Fibroblast of the aortic adventitia (primary cell): ENCODE measurements at places on chromosomes 4 and X.

DNA sequence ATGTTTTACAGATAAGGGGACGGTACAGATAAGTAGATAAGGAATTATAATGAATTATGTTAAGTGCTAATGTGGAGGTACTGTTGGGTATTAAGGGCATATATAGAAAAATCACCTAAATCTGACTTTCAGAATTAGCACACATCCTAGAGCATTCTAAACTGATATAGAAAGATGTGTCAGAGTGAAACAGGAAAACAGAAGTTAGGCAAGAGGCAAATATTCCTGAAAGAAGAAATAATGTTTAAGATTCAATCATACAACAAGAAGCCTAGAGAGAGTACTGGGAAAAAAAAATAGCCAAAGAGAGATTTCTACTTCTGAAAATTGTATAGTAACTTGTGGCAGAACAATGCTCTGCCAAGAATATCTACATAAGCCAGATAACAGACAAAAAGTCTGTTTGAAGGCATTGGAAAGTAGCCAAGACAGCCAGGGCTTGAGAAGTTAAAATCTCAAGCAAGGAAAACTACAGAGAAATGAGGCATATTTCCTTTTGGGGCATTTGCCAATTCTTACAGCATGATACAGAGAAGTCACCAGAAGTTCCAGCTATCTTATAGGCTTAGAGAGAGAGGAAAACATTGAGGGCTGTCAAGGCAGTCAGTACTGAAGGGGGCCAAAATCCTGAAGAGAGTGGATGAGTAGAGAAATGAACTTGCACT lies 646.0 kb downstream of the RPA4 start:
- peak; percentile 95 for DNase-seq

GRCh38 chrX:153547195-153547594 lies 29.8 kb downstream of the ATP2B3 start:
- DNase-seq = no peak

DNA sequence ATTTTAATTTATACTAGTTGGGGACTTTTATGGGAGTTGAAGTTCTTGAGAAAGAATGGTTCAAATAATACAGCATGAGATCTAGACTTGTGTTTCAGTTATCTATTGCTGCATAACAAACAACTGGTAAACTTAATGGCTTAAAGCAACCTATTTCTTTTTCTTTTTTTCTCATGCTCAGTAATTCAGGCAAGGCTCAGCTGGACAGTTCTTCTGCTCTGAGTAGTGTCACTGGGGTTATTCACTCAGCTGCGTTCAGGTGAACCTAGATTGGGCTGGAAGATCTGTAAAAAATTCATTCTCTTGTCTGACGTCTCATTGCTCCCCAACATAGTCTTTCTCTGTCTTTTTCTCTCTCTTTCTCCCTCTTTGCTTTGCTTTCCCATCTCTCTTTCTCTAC lies 291.7 kb downstream of the GBA3 start:
- DNase-seq = no peak

- no peak for DNase-seq
Measured at GRCh38 chr4:142334931-142335330, 511.2 kb downstream of the INPP4B start.

DNA sequence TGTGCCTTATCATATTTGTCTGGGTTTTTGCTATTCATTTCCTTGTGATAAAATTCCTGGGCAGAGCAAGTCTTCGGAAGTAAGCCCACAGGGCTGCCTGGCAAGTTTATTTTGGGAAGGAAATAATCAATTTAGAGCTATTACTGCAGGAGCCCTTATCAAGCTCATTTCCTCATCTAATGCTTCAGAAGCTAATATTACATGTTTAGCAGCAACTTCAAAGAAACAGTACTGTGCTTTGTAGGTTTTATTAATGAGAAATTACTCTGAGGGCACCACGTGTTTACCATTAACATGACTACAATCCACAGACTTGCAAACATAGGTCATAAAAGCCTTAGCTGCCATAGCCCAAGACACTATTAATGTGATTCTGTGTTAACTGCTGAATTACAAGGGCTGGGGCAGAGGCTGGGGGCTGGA lies 540.0 kb downstream of the SPRY1 start:
- DNase-seq = no peak

DNA sequence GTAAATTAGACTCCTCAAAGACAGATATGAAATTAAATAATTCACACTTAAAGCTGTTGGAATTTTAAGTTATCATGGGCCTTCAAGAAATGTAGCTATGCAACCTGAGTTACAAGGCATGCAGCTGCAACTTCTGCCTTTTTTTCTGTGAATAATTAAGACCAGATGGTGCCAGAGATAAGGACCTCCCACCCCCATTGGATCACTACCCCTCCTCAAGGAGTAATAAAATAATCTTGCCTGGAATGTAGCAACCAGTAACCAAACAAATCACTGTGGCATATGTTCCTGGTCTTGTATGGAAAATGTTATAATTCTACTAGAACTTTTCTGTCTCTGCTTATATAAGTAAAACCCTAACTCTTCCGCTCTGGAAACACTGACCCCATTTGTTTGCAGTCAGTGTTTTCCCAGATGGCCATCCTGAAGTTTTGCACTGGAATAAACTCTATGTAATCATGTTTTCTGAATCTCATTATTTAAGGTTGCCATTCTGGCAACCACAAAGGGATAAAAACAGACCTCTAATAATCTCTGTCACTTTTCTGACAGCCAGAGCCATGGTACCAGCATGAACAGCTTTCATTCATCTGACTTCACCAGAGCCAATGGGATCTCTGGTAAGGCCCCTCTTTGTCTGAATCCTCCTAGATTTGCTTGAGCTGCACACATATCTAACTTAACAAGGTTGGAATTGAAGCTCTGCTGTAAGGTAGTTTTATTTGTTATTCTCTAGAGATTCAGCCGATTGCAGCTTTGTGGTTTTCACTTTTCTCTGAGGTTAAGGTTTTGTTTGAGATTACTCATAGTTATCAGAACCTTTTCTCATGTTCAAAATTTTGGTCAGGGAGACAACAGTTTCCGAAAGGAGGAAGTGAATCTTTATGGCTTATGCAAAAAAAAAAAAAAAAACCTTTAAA lies 274.6 kb downstream of the NAF1 start:
- DNase-seq = no peak

DNA sequence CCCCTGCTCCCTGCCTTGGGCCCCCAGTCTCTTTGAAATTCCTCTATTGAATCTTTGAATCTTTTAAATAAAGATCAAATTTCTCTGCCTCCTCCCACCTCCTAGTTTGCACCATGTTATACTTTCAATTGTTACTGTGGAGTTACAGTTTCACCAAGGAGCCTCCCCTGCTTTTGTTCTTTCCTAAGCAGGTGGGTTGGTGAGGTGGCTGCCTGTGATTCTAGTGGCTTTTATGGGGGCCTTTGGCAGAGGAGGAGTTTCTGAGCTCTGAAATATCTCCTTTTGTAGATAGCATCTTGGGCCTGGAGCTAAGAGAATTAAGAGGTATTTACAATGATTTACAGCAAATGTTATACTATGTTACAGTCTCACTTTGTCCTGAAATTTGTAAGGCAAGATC lies 133.8 kb upstream of the STX18 start:
- DNase-seq = no peak

GRCh38 chr4:155071962-155072361 lies 136.5 kb upstream of the NPY2R start:
- no peak for DNase-seq

DNA sequence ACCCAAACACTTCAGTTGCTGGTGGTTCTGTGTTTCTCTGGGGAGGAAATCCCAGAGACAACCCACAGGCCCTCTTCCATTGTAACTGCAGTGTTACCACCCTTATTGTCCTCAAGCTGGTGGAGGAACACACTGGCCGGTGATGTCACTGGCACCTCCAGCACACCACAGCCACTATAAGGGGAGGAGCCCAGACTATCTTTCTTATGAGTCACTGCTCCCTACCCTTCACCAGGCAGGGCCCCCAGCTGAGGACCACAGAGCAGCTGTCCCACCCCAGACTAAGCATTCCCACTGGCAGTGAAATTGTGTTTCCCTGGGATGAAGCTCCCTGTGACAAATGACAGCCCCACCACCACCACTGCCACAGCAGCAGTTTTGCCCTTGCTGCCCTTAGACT lies 171.8 kb upstream of the FGF16 start:
- no peak for DNase-seq

- no peak for DNase-seq
Measured at GRCh38 chr4:186368281-186368680, 102.3 kb downstream of the F11 start.

GRCh38 chr4:40630335-40631021 lies 814 bp upstream of the RBM47 start:
- no peak for DNase-seq

DNA sequence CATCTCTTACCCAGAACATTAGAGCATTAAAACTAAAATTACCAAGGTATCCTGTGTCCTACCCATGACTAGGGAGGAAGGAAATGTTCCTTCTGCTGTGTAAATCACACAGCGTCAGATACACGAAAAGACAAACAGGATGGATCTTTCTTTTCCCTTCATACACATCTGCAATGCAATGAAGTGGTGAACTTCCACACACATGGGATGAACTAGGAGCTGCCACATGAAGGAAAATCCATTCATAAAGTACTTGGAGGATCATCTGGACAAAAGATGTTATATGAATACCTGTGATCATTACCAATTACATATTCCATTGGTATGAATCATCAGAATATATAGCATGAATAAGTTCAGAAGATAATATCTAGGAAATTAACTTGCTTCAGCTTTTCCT lies 46.2 kb downstream of the LDB2 start:
- no peak for DNase-seq

DNA sequence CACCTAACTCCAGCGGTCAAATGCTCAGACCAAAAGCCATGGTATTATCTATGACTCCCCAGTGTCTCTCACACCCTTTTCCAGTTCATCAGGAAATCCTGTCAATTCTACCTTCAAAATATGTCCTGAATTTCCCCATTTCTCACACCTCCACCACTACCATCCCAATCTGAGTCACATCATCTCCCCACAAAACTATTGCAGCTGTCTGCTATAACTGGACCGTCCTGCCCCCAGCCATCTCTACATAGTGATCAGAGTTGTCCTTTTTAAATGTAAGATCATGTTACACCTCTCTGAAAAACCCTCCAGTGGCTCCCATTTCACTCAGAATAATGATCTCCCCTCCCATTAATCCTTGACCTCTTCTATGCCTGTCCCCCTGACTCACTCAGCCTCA lies 6.8 kb upstream of the ODAPH start:
- no peak for DNase-seq

DNA sequence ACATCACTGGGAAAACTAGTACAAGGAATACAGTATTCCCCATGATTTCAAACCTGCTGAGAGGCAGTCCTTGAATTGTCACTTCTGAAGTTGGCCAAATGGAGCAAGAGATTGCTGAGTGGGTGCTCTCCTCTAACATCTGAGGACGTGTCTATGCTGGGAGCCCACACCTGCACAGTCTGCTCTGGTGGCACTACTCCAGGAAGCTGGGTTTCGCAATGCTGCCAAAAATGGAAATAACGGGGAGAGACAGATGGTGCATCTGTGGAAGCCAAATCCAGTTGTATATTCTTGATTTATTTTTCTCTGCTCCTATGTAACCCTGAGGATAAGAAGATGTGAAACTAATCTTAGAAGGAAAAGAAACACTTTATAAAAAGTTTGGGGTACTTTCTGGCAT lies 240.1 kb upstream of the CTSO start:
- no peak for DNase-seq

GRCh38 chr4:83870328-83870950 lies 334.5 kb downstream of the GPAT3 start:
- DNase-seq = no peak

DNA sequence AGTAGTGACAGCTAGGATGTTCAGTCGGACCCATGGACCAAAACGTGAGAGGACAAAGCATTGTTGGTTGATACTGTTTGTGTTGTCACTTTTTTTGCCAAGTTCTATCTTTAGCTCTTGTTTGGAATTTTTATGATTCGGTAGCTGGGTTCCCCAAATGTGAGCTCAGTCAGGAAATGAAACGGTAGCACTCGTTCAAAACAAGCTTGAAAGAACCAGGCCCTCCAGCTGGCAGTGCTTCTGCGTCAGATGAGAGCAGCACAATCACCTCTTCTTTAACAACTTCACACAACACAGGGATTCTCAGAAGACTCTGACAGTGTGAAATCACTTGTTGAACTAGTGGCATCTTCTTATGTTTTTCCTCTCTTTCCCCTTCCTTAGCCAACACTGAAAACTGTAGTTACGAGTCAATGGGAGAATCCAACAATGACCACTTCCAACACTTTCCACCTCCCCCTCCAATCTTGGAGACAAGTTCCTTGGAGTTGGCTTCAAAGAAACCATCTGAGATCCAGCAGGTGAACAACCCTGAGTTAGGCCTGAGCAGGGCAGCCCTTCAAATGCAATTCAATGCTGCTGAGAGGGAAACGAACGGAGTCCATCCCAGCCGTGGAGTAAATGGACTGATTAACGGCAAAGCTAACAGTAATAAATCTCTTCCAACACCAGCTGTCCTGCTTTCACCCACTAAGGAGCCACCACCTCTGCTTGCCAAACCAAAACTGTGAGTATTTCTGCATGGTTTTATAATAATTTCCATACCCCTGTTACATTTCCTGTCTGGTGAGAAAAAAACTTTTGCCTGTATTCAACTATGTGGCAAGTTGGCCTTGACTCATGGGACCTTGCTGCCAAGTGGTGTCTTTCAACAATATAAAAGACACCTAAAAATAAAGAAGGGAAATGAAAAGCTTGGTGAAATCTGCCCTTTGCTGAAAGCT lies 214.6 kb downstream of the PALLD start:
- peak; percentile 88 for DNase-seq

- DNase-seq = no peak
Measured at GRCh38 chr4:18935659-18936345, 914.2 kb upstream of the LCORL start.

- no peak for DNase-seq
Measured at GRCh38 chrX:40151211-40152172, 53.7 kb upstream of the BCOR start.

GRCh38 chrX:24260842-24261550 lies 52.9 kb downstream of the SUPT20HL2 start:
- peak; percentile 47 for DNase-seq

GRCh38 chr4:46390355-46391058 lies 579 bp upstream of the GABRA2 start:
- no peak for DNase-seq

GRCh38 chrX:10217198-10217597 lies 60.4 kb downstream of the CLCN4 start:
- DNase-seq = no peak

GRCh38 chr4:88897180-88897579 lies 159.8 kb downstream of the FAM13A start:
- no peak for DNase-seq

- peak; percentile 87 for DNase-seq
Measured at GRCh38 chr4:85783483-85783882, 308.5 kb downstream of the ARHGAP24 start.

DNA sequence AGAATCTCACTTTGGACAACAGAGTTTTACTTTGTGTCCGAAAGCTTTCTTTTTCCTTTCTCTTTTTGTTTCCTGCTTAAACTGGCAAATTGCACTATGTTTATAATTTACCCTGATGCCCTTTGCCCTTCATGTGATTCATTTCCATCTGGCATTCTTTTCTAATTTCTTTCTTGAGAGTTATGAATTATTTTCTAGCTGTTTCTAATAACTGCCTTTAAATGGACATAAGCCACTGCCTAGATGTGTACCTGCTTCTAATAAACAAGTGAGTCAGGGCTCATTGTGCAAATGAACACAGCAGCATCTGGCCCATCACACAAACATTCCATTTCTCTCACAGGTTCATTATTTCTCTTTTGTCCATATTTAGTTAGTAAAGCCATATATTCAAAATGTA lies 242.3 kb upstream of the GPRIN3 start:
- peak; percentile 41 for DNase-seq

- no peak for DNase-seq
Measured at GRCh38 chr4:179894066-179894778, 2349.0 kb upstream of the TENM3 start.

- DNase-seq = no peak
Measured at GRCh38 chr4:148481636-148482035, 39.4 kb upstream of the NR3C2 start.
